ENCODE measurements at places on chromosomes 12 and 14. TPM values are rescaled to one million over a fixed set of nuclear protein-coding genes. Genes with fewer than 3 reads are reported as not detected.

ADGRD1 gene
- total RNA-seq: 5.8 TPM

ATF7 gene
- 39.2 TPM for total RNA-seq

KCNC2 gene
- total RNA-seq: not detected

PNP gene
- total RNA-seq: 93.6 TPM

HOXC10 gene
- not detected for total RNA-seq

MAPK1IP1L gene
- 69.7 TPM for total RNA-seq

GDF3 gene
- total RNA-seq: not detected

OR4K2 gene
- not detected for total RNA-seq

CCDC91 gene
- total RNA-seq: 20.7 TPM

P2RX2 gene
- 0.34 TPM for total RNA-seq
